ENCODE measurements at places on chromosomes 2 and 18. TPM values are rescaled to one million over a fixed set of nuclear protein-coding genes. Genes with fewer than 3 reads are reported as not detected.

DNA sequence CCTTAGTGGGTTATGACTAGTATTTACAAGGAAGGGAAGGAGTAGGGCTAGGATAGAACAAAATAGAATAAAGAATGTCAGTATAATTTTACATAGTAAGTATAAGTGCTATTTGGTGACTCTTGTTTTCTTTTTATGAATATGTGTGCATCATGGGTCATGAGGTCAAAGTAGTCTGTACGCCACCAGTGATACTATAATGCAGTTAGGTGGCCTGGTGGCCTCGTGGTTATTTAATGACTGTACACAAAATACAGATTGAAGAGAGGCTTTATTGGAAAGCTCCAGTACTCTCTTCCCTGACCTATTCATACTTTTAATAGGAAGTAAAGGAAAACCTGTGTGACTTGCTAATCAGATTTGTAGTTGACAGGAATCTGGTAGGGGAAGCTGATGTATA, 27.3 kb downstream of the CAB39 start:
- no peak for DNase-seq
- H3K27me3 ChIP-seq, result no peaks in the 10 kb centered on the region
- peaks cover 40% of the 10 kb centered on the region for H3K4me1 ChIP-seq
- H3K27ac ChIP-seq, result no peak overlapping the region
- peaks cover 42% of the 10 kb centered on the region for H3K36me3 ChIP-seq
- H3K4me3 ChIP-seq, result no peak overlapping the region

DNA sequence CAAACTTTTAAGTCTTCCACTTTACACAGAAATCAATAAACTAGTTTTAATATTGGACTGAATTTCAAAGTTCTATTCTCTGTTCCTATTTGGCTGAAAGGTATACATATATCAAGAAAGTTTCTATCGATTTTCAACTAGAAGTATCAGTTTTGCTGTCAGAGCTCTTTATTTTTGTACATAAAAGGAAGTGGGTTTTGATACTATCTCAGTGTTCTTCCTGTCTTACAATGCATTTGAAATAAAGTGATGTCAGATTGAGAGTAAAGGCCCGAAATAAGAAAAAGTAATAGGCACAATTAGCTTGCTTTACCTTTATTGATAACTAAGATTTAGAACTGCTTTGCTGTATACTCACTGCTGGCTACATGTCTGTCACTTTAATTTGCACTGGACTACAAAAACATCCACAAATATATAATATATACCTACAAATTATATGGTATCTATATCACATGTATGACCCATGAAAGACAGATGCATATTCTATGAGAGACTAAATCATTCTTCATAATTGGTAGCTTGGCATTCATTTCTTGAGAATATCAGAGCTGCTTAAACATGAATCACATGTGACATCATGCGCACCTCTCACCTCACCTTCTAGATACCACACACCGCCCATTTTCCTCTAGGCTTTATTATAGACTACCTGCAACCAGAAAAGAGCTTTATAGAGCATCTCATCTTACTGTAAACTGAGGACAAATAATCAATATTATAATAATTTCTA, 83.6 kb downstream of the ASXL2 start:
- peak overlapping the region; percentile 88 for H3K4me3 ChIP-seq
- H3K27ac ChIP-seq, result peak overlapping the region; percentile 82
- no peaks in the 10 kb centered on the region for H3K27me3 ChIP-seq
- peaks cover 63% of the 10 kb centered on the region for H3K4me1 ChIP-seq
- no peak for DNase-seq

GRCh38 chr2:96926791-96927190, 56.9 kb upstream of the SEMA4C start:
- no peak overlapping the region for H3K4me3 ChIP-seq
- DNase-seq, result no peak
- peaks cover 22% of the 10 kb centered on the region for H3K4me1 ChIP-seq
- H3K27ac ChIP-seq, result no peak overlapping the region
- no peaks in the 10 kb centered on the region for H3K36me3 ChIP-seq
- H3K27me3 ChIP-seq, result peaks cover 4% of the 10 kb centered on the region

DNA sequence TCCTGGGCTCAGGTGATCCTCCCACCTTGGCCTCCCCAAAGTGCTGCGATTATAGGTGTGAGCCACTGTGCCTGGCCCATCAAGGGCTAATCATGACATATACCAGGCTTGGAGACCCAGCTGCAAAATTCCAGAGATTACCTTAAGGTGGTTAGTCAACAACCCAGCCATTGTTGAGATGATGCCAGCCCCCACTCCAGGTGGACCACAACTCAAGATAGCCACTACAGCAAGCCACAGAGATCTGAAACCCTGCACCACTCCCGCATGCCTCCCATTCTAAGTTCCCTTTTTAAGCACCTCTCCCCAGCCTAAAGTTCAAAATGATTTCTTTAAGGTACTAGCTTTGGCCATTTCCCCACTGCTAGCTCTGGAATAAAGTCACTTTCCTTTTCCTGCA, 4.6 kb upstream of the CLK1 start:
- peak overlapping the region; percentile 61 for H3K27ac ChIP-seq
- peak overlapping the region; percentile 13 for H3K4me3 ChIP-seq
- DNase-seq, result no peak
- H3K4me1 ChIP-seq, result peaks cover 8% of the 10 kb centered on the region
- no peaks in the 10 kb centered on the region for H3K27me3 ChIP-seq
- H3K36me3 ChIP-seq, result peaks cover 33% of the 10 kb centered on the region

- H3K27me3 ChIP-seq, result peaks cover 7% of the 10 kb centered on the region
- DNase-seq, result no peak
- H3K4me1 ChIP-seq, result peaks cover under 1% of the 10 kb centered on the region
- no peak overlapping the region for H3K27ac ChIP-seq
- H3K36me3 ChIP-seq, result peaks cover 12% of the 10 kb centered on the region
Observed at GRCh38 chr2:217387776-217388387, 528.0 kb upstream of the TNP1 start.

- peaks cover 2% of the 10 kb centered on the region for H3K27me3 ChIP-seq
- no peak for DNase-seq
- H3K4me1 ChIP-seq, result peaks cover 15% of the 10 kb centered on the region
- H3K27ac ChIP-seq, result no peak overlapping the region
- H3K36me3 ChIP-seq, result peaks cover 1% of the 10 kb centered on the region
- H3K4me3 ChIP-seq, result no peak overlapping the region
Observed at GRCh38 chr2:105582952-105583660, 161.6 kb upstream of the NCK2 start.

DNA sequence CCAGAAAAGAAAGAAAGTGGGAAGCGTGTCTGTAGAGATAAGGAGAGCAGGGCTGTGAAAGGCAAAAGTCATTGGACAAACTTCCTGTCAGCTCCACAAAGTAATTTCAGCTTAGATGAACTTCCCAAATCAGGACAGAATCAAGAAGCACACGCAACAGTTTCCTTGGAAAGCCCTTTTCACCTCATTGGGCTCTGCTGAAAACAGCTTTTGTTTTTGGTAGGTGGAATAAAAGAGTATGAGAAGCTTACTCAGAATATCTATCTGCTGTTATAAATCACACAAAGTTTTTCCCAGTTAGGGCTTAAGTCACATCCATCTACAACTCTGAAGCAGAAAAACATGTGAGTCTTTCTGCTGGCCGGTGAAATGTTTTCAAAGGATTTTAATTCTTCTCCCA, 42.4 kb upstream of the EFEMP1 start:
- no peak overlapping the region for H3K4me3 ChIP-seq
- H3K27me3 ChIP-seq, result no peaks in the 10 kb centered on the region
- no peaks in the 10 kb centered on the region for H3K36me3 ChIP-seq
- no peak overlapping the region for H3K27ac ChIP-seq
- DNase-seq, result no peak

- H3K27ac ChIP-seq, result peak overlapping the region; percentile 97
- peak overlapping the region; percentile 74 for H3K4me3 ChIP-seq
- peaks cover 9% of the 10 kb centered on the region for H3K36me3 ChIP-seq
- H3K27me3 ChIP-seq, result no peaks in the 10 kb centered on the region
- no peak for DNase-seq
Observed at GRCh38 chr2:234292205-234292961, 204.5 kb downstream of the ARL4C start.

- H3K36me3 ChIP-seq, result no peaks in the 10 kb centered on the region
- H3K27me3 ChIP-seq, result peaks cover 32% of the 10 kb centered on the region
- H3K4me3 ChIP-seq, result no peak overlapping the region
- no peak for DNase-seq
- no peaks in the 10 kb centered on the region for H3K4me1 ChIP-seq
Observed at GRCh38 chr2:227719641-227720040, 1.8 kb upstream of the SLC19A3 start.

GRCh38 chr2:165224941-165225340, 14.3 kb upstream of the SCN2A start:
- H3K36me3 ChIP-seq, result no peaks in the 10 kb centered on the region
- no peak overlapping the region for H3K4me3 ChIP-seq
- no peak for DNase-seq

DNA sequence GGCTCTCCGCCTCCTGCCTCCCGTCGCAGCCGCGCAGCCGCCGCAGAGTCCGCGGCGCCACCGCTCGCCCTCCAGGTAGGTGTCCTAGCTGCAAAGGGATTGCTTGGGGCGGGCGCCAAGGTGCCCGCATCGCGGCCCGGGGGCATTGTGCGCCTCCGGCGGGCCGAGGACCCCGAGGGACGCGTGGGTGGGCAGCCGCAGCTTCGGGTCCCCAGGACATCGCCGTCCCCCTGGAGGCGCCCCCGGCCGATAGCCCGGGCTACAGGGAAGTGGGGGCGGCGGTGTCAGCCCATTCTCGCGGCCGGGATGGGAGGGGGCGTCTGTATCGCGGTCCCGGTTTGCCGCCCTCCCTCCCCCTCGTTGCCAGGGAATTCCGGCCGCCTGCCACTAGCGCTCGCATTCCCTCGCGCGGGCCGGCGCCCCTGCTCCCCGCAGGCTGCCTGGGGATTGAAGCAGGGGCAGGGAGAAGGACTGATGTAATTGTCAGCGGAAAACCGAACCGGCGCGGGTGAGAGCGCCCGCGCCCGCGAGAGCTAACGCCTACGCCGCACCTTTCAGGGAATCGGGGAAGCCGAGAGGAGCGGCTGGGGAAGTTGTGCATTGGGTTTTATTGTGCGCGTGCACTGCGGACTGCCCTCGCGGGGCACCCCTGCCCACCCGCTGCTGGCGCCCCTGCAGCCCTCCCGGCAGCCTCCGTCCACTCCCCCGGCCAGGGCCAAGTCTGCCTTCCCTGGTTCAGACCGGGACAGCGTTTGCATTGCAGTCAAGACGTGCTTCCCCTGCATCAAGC, 483 bp downstream of the OSBPL6 start:
- peaks cover 65% of the 10 kb centered on the region for H3K27me3 ChIP-seq
- peak; percentile 49 for DNase-seq
- peak overlapping the region; percentile 70 for H3K4me3 ChIP-seq
- H3K27ac ChIP-seq, result no peak overlapping the region
- peaks cover 14% of the 10 kb centered on the region for H3K4me1 ChIP-seq

DNA sequence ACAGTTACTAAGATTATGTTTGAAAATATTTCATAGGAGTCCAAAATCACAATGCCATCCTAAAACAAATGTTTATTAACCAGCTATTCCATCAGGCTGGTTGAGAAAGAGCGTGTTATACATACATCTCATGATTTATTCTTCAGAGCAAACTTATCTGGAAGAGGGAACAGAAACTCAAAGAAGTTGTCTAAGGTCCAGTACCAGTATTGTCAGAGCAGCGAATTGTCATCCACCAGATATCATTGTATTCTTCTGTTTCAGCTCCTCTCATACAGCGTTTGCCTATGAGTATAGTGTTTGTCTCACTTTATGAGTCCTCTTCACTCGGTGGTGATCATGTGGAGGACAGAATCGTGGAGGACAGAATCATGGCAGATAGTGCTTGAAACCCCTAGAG, 238.2 kb downstream of the OSR1 start:
- H3K4me1 ChIP-seq, result no peaks in the 10 kb centered on the region
- no peak overlapping the region for H3K4me3 ChIP-seq
- H3K27me3 ChIP-seq, result no peaks in the 10 kb centered on the region
- H3K36me3 ChIP-seq, result no peaks in the 10 kb centered on the region

DNA sequence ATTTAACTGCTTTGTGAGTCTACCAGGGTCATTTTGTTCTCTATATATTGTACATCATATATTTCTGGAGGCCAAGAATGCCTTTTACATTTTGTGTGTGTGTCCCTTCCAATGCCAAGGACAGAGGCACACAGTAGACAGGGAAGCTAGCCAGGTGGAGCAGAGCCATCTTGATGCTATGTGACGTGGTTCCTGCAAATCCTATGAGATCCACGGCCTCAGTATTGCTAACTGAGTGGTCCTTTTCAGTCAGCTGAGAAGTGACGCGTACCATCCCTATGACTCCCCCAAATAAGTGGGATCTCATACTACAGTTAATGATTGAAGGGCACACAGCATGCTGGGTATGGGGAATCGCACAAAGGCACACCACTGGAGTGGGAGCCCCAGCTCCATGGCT, 27.3 kb downstream of the CCDC141 start:
- DNase-seq, result no peak
- H3K27ac ChIP-seq, result no peak overlapping the region
- H3K4me1 ChIP-seq, result peaks cover 23% of the 10 kb centered on the region
- peaks cover 24% of the 10 kb centered on the region for H3K36me3 ChIP-seq
- H3K27me3 ChIP-seq, result no peaks in the 10 kb centered on the region
- H3K4me3 ChIP-seq, result no peak overlapping the region

DNA sequence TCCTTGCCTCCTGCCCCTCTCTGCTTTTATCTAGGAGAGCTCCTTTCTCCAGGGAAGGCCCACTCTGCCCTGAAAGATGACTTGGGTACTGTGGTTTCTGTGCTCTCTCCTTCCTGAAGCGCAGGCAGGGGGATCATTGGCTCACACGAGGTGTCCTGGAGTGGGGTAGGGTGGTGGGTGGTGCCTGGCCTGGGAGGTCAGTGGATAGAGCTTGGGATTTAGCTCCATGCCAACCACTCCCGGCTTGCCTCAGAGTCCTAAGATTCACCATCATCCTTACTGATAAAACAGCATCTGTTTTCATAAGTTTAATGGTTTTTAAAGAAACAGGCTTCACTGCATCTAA, 63.1 kb downstream of the CIB4 start:
- H3K4me1 ChIP-seq, result peaks cover 4% of the 10 kb centered on the region
- DNase-seq, result no peak
- no peak overlapping the region for H3K27ac ChIP-seq
- no peak overlapping the region for H3K4me3 ChIP-seq
- H3K27me3 ChIP-seq, result peaks cover 16% of the 10 kb centered on the region

- H3K27me3 ChIP-seq, result peaks cover 16% of the 10 kb centered on the region
- H3K4me3 ChIP-seq, result no peak overlapping the region
- no peaks in the 10 kb centered on the region for H3K36me3 ChIP-seq
Observed at GRCh38 chr2:71530641-71531332, 77.4 kb downstream of the DYSF start.

Gene FIGN
- total RNA-seq, result not detected

Gene CRYGC
- total RNA-seq, result not detected

Gene ELAC1
- total RNA-seq, result 9.6 TPM

Gene LCT
- 0.14 TPM for total RNA-seq

Gene SCYGR7
- not detected for total RNA-seq

Gene STARD6
- total RNA-seq, result not detected

Gene CHRNG
- total RNA-seq, result not detected

Gene LDAH
- 21.8 TPM for total RNA-seq

Gene LOXHD1
- total RNA-seq, result 0.26 TPM

Gene SLC9A4
- total RNA-seq, result 0.06 TPM

Gene DTNA
- total RNA-seq, result not detected

Gene MTX2
- 12.7 TPM for total RNA-seq

Data from activated naive CD8-positive, alpha-beta T cell treated with anti-CD3 and anti-CD28 coated beads, Interleukin-2, amount 10 ng/mL, durations not matched to agents 7 days and 5 days (primary cell).